ENCODE measurements at places on chromosomes 11 and 22.

DNA sequence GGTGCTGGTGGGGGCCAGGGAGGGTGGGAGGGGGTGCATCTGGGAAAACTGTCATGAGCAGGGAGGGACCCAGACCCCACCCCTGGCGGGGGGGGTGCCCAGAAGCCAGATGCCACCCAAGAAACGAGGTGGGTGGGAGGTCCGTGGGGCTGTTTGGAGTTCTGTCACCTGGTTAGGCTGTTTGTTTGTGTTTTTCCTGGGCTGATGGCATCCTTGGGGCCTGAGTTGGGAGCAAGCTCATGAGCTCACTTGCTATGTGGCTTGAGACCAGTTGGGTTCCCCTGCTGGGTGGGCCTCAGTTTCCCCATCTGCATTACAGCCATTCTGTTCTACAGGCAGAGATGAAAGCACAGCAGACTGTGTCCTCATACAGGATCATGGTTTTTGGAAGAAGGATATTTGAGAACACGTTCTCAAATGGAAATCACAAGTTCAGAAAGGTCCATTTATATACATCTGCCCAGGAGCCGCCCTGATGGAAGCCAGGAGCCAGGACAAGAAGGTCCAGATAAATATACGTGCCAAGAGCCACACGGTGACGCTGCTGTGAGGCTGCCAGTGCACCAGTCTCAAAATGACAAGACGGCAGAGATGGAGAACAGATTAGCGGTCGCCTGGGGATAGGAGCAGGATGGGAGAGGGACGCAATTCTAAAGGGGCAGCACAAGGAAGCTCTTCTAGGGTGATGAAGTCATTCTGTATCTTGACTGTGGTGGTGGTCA lies 312.9 kb downstream of the MN1 start:
- DNase-seq, result no peak

DNA sequence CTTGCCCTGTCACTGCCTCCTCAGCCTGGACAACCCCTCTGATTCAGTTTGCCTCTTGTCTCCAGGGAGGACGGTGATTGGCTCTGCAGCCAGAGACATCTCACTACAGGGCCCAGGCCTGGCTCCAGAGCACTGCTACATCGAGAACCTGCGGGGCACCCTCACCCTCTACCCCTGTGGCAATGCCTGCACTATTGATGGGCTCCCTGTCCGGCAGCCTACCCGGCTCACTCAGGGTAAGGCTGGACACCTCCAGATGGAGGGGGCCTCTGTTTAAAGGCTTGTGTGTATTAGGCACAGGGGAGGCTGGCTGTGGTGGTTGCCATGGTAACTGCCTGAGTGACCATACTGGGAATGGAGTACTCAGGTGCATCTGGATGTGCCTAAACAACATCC lies 8.6 kb downstream of the PHLDB1 start:
- no peak for DNase-seq

GRCh38 chr11:85180528-85180927 lies 446.6 kb downstream of the DLG2 start:
- no peak for DNase-seq

DNA sequence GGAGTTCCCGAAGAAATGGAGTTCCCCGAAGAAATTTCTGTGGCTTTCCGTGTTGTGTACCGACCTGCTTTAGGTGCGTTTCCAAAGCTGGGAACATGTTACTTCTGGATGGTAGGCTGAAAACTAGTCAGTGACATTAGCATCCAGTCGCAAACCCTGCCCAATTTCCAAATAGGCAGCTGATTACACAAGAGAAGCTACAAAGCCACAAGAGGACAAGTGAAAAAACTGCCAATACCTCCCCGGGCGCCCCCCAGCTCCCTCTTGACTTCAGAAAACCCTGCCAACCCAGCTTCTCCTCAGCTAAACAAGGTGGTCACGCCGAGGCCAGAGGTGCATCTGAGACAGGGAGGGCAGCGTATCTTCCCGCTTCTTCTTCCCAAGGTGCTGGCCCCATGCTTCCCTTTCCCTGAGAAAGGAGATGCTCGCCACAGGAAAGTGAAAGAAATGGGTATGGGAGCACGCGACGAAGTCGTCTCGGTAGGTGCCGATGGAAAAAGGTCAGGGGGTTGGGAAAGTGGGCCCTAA lies 551 bp downstream of the AGBL2 start:
- DNase-seq, result no peak

DNA sequence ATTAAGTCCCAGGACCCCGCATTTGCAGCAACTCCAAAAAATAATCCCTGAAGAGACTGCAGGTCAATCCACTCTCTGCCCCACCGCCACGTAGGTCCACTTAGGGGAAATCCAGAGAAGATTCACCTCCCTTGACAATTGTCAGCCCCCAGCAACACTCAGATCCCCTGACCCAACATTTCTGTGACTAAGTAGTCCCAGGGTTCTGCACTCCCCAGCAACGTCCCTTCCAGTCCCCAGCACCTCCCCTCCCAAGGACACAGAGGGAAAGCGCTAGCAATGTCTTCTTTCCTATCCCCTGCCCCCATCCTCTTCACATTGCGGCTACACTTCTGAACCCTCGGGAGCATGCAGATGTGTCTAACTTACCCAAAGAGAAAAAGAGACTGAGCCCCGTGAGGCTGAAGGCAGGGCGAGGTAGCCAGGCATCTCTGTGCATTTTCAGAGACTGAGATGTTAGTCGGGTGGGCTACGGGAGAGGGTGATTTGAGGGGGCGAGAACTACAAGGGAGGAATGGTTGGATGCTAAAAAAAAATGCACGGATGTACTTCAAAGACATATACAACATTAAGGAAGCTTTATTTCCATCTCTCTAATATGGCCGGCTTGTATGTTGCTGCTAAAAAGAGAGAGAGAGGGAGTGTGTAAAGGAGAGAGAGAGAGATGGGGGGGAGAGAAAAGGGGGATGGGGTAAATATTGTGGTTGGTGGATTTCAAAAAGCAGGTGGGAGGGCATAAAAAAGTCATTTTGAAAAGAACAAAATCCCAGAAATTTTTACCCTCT lies at the start of gene SCN2B:
TSS of gene SCN2B (minus strand) at position 647 of the 785 bp plus-strand sequence. CDS start at position 439, 208 bp downstream.
- DNase-seq, result no peak

GRCh38 chr11:65501186-65501471 lies 2.3 kb downstream of the MALAT1 start:
- DNase-seq, result no peak

- no peak for DNase-seq
Measured at GRCh38 chr22:42180349-42180842, 49.8 kb upstream of the CYP2D6 start.

DNA sequence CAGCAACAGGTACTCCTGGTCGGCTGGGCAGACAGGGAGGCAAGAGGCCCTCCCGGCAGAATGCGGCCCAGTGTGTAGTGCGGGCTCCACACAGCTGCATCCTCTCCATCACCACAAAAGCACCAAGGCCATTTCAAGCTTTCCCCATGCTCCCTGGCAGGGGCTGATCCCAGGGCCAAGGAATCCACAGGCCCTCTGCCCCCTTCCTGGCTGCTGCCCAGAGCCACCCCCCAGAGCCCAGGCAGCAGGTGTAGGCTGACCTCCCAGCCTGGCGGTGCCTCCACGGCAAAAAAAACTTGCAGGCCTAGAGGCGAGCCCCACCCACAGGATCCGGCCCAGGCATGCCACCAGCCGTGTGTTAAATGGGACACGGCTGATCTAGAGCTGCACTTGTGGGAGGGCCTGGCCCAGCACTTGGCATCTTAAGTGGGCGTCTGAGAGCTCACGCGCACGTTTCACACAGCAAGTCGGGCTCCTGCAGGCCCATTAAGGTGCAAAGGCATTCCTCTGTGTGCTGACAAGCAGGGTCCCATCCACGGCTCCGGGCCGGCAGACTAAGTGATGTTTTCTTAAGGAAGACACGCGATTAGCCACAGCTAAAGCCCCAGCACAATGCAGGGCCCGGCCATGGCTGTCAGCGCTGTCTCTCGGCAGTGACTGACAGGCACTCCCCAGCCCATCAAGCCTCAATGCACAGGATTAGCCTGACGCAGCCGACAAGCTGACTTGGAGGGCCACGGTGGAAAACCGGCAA lies 19.8 kb upstream of the GNB1L start:
- no peak for DNase-seq

DNA sequence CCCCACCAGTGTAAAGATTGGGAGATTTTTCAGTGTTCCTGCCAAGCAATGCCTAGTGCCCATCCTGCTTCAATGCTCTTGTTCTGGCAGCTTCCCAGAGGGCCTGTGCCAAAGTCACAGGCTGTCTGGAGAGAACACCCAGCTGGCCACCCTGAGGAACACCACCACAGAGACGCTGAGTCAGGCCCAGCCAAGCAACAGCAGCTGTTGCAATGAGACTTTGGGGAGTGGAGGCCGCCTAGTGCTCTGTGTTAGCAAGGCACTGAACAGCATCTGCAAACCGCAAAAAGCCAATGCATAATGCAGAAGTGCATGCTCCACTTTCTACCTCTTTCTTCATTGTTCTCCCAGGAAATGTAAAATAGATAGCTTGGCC lies 168.1 kb downstream of the NXPE2 start:
- no peak for DNase-seq

GRCh38 chr22:22129387-22129786 lies 115.2 kb upstream of the VPREB1 start:
- no peak for DNase-seq

GRCh38 chr11:83124636-83125424 lies 32.1 kb upstream of the PCF11 start:
- DNase-seq, result no peak

DNA sequence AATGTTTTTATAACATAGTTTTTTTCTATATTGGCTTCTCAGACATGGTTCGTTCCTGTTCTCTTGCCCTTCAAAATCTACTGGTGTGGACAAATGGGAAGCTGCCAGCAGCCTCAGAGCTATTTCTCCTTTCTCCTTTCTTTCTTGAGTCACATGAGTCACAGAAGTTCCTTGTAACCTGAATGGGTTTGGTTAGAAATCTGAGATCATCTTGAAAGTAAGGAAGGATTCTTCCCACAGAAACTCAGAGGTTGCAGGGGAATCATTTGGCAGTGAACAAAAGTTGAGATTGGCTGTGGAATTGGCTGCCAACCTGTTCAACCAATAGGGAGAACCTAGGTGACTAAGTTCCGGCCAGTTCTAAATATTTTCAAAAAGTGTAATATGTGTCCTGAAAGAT lies 12.5 kb downstream of the PLET1 start:
- DNase-seq, result no peak

DNA sequence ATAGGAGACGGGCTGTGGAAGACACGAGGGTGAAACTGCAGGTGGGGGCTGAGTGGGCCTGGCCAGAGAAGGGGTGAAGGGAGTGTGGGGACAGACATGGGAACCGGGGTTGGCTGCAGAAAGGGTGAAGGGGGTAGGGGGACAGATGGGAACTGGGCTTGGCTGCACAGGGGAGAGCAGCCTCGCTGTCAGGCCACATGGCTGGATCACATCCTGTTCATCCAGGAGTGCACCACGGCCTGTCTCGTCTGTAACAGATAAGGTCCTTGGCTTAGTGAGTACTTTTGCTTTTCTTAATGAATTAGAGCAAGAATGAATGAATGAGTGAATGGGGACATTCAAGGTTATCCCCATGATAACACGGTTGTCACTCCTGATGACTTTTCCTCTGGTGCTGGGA lies 13.5 kb downstream of the FBLN1 start:
- no peak for DNase-seq

DNA sequence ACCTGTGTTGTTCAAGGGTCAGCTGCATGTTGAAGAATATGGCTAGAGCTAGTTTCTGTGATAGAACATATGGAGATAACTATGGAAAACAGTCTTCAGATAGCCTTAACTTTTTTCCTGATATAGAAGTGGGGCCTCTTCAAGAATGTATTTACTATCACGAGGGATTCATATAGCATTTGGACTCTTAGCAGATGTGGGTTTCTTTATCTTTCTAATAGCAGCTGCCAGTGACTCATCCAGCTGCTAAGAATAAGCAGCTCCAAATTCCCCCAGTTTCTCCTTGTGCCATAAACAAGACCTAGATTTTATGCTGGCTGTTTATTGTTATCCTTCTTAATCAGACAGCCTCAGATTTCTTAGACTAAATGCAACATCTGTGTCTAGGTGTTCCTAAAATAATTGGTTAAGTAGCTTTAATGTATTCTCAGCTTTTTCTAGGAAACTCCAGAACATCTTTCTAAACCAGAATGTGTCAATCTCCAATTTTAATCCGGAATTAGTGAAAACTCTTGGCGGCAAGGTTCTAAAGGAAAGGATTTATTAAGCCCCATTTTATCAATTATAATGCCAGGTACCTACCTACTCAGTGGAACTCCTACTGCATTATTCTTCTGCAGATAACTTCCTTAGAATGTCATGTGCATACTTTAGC lies 119.8 kb downstream of the CSTPP1 start:
- DNase-seq, result no peak

- no peak for DNase-seq
Measured at GRCh38 chr11:20097319-20098221, 62.7 kb downstream of the DBX1 start.

DNA sequence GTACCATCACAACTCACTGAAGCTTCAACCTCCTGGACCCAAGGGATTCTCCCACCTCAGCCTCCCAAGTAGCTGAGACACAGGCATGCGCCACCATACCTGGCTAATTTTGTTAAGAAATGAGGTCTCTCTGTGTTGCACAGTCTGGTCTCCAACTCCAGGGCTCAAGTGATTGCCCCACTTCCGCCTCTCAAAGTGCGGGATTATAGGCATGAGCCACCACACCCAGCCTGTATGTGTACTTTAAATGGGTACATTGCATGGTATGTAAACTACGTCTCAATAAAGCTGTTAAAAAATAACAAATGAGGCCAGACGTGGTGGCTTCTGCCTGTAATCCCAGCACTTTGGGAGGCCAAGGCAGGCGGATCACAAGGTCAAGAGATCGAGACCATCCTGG lies 36.2 kb upstream of the DDX6 start:
- no peak for DNase-seq

GRCh38 chr22:27391092-27391770 lies 410.3 kb downstream of the MN1 start:
- DNase-seq, result no peak

GRCh38 chr11:22197139-22198005 lies 4.5 kb downstream of the ANO5 start:
- no peak for DNase-seq

DNA sequence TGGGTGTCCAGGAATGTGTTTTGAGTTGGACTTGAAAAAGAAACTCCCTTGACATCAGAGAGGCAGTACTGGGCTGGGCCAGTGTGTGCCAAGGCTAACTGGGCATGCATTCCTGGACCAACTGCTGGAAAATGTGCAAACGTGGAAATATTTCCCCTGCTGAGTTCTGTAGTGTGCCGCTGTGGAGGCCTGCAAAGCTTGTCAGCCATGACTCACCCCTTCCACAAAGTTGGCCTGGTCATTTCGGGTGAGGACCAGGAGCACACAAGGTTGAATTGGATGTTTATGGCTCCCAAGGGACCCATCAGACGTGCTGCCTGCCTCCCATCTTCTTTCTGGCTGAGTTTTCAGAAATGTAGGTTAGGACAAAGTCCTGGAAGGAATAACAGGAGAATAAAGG lies 513.1 kb downstream of the MIAT start:
- no peak for DNase-seq

DNA sequence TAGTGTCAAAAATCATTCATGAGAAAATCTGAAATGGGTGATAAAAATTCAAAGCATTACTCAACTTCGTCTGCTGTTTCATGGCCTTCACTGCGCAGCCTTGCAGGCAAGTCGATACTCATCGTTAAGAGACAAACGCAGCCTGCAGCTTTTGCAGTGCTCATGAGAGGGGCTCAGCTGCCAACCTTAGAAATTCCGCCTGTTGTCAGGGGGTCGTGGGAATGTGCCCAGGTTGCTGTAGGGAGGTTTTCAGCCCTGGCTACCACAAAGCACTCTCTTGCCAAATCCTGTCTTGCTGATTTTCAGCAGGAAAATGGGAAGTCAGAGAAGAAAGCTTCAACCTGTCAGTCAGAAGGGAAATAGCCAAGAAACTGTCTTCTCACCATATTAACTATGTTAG lies 25.4 kb upstream of the GRAMD1B start:
- no peak for DNase-seq

All from LNCaP clone FGC (cell line).